ENCODE measurements at places on chromosomes 11 and 22.

DNA sequence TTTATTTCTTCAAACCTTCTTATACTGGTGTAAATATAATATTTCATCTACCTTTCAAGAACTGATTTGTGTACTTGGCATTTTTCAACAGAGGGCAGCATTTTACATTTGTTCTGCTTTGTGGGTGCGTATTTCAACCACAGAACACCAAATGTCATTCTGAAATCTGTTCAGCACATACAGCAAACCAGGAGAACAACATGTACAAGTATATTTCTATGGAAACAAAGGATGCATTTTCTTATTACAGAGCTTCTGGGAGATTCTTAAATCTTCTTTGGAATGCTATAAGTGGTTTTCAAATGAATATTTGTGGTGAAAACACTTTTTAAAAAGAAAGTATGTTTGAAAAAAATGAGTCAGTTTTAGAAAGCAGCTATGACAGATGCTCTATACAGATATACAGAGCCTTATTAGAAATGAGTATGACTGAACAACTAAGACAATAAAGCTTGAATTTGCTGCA is 946.0 kb downstream of the FAM181B start:
- no peak for DNase-seq

- peak; percentile 99 for DNase-seq
These were observed 81.3 kb upstream of the BLID start for GRCh38 chr11:122197066-122197987.

GRCh38 chr11:79291948-79292347 is 148.9 kb downstream of the TENM4 start:
- no peak for DNase-seq

DNA sequence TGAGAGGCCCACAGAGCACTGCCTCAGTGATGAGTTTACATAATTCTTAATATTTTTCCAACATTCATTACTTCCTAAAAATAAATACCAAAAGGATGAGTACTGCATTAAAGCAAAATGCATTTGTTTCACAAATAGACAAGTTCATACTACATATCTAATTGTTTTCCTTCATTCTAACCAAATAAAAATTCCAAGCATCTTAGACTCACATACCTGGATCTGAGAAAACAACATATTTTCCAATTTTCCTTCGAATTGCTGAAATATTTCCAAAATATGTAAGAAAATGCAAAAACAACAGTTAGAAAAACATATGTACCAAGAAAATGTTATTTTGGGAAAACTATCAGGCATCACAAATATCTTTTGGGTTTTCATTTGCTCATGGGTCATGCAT is 127.9 kb upstream of the CEP126 start:
- no peak for DNase-seq

GRCh38 chr11:20238712-20239111 is 78.4 kb upstream of the DBX1 start:
- DNase-seq, result no peak

Data from foreskin fibroblast (primary cell).